ENCODE measurements at places on chromosomes 1 and 21.

- DNase-seq, result no peak
Measured at GRCh38 chr1:169618367-169618766, 11.6 kb downstream of the SELP start.

DNA sequence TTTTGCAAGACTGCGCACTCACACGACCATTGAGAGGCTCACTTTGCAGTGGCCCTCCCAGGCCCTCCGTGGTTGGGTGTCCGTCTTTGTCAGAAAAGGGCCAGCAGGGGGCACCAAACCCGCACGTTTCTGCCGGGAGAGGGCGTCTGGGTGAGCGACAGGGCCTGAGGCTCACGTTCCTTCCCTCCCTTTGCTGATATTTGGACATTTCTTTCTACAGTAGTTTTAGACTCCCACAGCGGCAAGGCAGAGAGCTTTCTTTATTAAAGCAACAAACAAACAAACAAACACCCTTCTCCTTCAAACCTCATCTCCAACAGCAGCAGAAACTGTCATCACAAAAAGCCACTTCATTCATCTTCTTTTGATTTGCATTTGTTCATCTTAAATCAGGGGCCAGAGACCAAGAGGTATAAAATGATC lies 79.2 kb upstream of the WDR26 start:
- DNase-seq, result peak; percentile 88

DNA sequence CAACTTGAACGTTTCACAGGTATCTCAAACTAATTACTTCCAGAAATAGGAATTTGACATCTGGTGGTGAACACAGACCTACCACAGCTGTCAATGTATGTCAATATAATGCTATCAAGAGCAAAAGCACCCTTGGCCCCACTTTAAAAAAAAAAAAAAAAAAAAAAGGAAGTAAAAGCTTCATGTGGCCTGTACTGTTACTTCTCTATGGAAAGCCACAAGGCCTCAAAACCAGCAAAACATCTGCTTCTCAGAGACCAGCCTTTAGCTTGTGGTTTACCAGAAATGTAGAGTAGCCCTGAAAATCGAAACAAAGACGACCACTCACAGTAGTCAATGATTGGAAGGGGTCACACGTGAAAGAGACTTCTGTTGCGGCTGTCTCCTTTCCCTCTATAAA lies 109.6 kb downstream of the SLC45A1 start:
- no peak for DNase-seq

DNA sequence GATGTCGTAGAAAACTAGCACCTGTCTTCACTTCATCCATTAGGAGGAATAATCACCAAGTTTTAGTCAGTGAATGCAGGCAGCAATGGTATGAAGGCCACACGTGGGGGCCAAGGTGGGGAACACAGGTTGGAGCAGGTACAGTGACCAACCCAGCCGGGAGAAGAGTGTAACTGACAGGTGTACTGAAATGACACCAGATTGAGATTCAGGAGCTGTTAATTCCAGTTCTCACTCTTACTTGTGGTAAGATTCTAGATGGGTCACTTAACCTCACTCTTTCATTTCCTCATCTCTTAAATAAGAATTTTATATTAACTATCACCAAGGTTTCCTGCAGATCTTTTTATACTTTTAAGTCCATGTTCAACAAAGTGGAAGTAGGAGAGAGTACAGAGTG lies 206.2 kb upstream of the PTBP2 start:
- DNase-seq, result no peak

DNA sequence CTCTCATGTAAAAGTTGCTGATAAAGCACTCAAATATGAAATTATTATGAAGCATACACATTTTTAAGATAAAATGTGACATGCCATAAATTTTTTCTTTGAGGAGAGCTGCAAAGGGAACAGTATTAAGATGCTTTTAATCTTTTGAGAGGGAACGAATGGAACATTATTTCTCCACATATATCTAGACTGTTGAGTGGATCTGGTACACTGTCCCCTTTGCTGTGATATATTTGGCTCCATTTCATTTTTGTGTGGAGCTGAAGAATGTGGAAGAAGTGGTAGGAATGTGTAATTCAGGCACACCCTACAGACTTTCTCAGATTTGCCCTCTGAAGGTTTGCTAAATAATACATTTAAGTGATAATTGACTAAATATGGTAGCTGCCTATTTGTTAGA lies 31.7 kb downstream of the PGM1 start:
- no peak for DNase-seq

- no peak for DNase-seq
Measured at GRCh38 chr1:10257851-10258250, 47.5 kb downstream of the KIF1B start.

DNA sequence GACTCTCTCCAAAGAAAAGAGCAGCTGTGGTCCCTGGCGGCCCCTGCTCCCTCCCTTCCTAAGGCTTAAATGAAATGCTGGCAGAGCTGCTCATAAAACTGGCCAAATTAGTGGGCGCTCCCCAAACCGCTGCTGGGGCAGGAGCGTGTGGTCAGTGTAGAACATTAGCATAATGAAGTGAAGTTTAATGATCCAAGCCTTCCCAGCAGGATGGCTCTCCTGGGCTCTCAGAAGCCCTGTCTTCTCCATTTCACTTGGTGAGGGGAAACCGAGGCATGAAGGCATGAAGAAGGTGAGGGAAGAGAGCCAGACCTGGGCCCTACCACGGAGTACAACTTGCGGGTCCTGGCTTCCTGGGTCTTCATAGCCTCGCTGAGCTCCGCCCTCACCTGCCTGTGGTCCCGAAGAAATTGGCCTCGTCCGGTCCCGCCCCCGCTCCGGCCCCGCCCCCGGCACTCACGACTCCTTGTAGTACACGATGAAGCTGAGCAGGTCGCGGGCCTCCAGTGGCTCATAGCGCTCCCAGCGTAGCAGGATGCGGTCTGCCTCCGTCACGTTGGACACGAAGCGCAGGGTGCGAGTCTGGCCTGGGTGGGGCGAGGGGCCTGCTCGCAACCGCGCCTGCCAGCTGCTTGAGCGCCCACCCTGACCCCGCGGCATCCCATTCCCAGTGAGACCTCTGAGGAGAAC lies 10.3 kb downstream of the INSRR start:
- DNase-seq, result no peak

- peak; percentile 81 for DNase-seq
Measured at GRCh38 chr1:13960375-13960987, 260.5 kb downstream of the PRDM2 start.

- peak; percentile 65 for DNase-seq
Measured at GRCh38 chr1:212167098-212167497, 118.1 kb upstream of the PPP2R5A start.

GRCh38 chr1:2391931-2392509 lies 379 bp downstream of the RER1 start:
- DNase-seq, result no peak

- DNase-seq, result no peak
Measured at GRCh38 chr21:43004926-43005325, 30.6 kb downstream of the PKNOX1 start.
